Smooth muscle cell of the coronary artery (primary cell): ENCODE measurements at places on chromosomes 16 and 17. TPM values are rescaled to one million over a fixed set of nuclear protein-coding genes. Genes with fewer than 3 reads are reported as not detected.

The TAX1BP3 gene
- 81.9 and 210 TPM in 2 replicates for total RNA-seq

The ALDH3A1 gene
- 0.15 and 2.6 TPM in 2 replicates for total RNA-seq

The PIK3R6 gene
- total RNA-seq = not detected in 2 replicates

The LYRM1 gene
- 50.4 and 91.6 TPM in 2 replicates for total RNA-seq

The ATXN1L gene
- 6.8 and 7.5 TPM in 2 replicates for total RNA-seq
